ENCODE measurements at places on chromosomes 16 and 17.

- DNase-seq: no peak
Observed at GRCh38 chr17:39084558-39084957, 66.9 kb downstream of the PLXDC1 start.

- DNase-seq: no peak
Observed at GRCh38 chr16:59411961-59412841, 678.1 kb upstream of the GOT2 start.

GRCh38 chr16:3014971-3015370 lies 2.2 kb downstream of the CLDN9 start:
- DNase-seq: no peak

DNA sequence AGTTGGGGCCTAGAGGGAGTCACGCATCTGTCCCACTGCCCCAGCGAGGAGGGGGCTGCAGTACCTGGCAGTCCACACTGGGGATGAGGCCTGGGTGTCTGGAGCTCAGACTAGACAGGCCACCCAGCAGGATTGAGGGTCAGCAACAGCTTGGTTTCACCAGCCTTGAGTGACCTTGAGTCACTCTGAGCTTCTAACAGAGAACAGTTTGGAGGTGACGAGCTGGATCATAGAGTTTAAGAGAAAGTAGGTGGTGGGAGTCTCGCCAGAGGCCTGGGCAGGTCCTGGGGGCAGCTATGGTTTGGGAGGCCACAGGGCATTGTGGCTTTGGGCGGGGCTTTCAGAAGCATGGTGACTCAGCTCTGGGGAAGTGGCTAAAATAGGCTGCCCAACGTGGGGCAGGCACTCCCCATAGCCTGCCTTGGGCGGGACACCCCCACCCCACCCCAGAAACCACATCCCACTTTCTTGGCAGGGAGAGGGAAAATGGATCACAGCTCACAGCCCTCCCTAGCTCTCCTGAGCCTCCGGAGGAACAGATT lies 20.5 kb downstream of the CDC42EP4 start:
- DNase-seq: no peak

DNA sequence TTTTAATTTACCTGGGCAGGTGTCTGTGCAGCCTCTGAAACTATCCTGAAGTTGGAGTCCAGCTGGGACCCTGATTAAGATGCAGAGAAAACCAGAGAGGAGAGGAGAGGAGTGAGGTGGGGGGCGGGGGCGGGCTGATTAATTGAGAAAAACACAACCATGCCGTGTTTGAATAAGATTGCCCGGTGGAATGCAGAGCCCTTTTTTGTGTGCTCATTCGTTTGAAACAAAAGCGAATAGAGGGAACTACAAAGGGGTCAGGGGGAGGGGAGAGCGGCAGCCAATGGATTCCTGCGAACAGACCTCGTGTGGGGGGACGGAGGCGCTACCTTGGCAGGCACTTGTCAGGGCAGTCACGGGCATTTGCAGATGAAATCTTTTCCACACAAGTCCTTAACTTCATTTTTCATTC lies 355.8 kb downstream of the SOX9 start:
- DNase-seq: no peak

- DNase-seq: no peak
Observed at GRCh38 chr17:17472333-17472920, 4.4 kb upstream of the MED9 start.

DNA sequence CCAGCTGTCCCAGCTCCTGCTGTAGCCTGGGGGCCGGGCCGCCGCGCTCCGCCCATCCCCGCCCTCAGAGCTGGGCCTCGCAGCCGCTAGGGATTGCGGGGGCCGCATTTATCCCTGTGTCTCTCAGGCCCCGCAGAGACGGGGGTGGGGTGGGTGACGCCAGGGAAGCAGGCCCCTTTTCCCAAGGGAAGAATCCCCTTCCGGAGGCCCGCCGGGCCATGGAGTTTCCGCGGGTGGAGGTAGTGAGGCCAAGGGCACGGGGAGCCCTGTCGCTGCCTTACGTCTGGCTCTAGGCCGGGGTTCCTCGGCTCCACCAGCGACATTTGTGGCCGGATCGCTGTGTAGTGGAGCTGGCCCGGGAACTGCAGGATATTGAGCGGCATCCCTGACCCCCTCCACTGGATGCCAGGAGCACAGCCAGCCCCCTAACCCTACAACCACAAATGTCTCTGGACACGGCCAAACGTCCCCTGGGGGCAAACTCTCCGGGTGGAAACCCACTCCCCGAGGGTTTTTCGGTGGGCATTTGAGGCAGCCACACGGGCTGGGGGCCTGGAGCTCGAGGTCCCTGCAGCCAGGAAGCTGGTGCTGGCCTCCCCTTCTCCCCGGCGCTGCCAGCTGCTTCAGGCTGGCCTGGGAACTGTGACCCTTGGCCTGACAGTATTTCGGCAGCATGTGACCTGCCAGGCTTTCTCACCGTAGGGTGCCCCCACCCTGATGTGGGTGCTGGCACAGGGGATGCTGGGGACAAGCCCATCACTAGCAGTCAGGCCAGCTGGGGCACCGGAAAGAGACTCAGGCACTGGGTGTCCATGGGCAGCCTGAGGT lies 12.0 kb upstream of the CD300A start:
- DNase-seq: peak; percentile 80

- DNase-seq: no peak
Observed at GRCh38 chr17:39738983-39739884, 1.5 kb downstream of the GRB7 start.

GRCh38 chr16:2520097-2520783 lies at the start of gene AMDHD2:
Gene AMDHD2, plus strand, starts transcription at chr16:2520371. Its CDS starts 88 bp downstream, at chr16:2520459.
- DNase-seq: peak; percentile 73

- DNase-seq: no peak
Observed at GRCh38 chr17:72372185-72372584, 251.4 kb downstream of the SOX9 start.

DNA sequence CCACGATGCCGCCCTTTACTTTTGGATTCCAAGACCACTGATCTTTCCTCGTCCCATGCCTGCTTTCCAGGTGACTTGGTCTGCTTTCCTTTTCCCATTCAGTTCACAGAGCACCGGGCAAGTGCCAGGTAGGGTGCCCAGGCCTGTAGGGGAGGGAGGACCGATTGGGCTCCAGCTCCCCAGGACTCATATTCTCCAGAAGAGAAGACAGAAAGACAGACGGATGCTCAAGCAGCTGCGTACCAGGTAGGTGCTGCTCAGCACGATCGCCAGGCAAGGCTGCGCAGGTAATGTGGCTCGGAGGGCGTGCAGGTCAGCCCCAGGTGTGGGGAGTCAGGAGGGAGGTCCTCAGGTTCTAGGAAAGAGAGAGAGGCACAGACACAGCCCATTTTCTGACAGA lies 67.5 kb upstream of the ZNF423 start:
- no peak for DNase-seq

Data from NCI-H446 treated with DMSO at 0.1 percent for 48 hours (cell line).